Hair follicular keratinocyte (primary cell): ENCODE measurements at places on chromosomes 2 and 18. TPM values are rescaled to one million over a fixed set of nuclear protein-coding genes. Genes with fewer than 3 reads are reported as not detected.

Gene RIT2
- total RNA-seq: not detected in 2 replicates

Gene EMILIN1
- total RNA-seq: 4.0 and 4.5 TPM in 2 replicates

Gene TMEM17
- total RNA-seq: 2.9 and 5.5 TPM in 2 replicates

Gene MYO3B
- total RNA-seq: 1.1 and 2.5 TPM in 2 replicates

Gene PSMD1
- total RNA-seq: 70.8 and 108 TPM in 2 replicates

Gene ATOH8
- not detected in 2 replicates for total RNA-seq
